Hematopoietic multipotent progenitor cell treated with erythropoietin and hydrocortisone succinate and interleukin-3 and kit ligand, for 4 days (in vitro differentiated cells): ENCODE measurements at places on chromosomes 11 and 22.

DNA sequence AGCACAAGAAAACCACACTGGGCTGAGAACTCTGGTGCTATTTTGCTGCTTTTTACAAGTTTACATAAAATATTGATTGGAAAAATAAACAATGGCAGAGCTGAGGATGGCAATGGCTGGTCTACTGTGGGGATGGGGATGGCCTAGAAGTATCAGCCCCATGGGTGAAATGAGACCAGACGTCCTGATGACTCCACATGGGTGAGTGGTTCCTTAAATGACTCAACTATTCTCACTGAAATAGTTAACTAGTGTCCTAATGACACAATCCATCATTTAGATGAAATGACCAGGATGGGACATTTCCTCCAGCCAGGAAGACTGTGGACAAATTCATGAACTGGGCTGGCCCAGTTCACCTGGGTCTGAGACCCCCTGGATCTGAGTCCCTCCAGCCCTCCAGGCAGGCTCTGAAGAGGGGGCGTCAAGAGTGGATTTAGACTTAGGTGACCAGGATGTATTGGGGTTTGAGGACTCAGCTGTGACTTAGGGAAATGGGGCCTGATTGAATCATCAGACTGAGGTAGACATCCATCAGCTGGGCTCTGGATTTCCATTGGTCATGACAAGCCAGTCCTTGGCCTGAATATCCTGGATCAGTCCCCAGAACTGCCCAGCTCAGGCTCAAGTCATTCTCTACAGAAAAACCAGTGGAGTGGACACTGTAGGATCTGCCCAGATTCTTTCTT is 98.2 kb upstream of the IGLL5 start:
- no peak for DNase-seq

GRCh38 chr11:35848616-35849015 is 95.2 kb upstream of the LDLRAD3 start:
- DNase-seq = no peak

- no peak for DNase-seq
Observed at GRCh38 chr11:74932169-74932568, 16.7 kb downstream of the XRRA1 start.

- DNase-seq = peak; percentile 66
Observed at GRCh38 chr11:46117842-46118241, 3.4 kb downstream of the PHF21A start.

DNA sequence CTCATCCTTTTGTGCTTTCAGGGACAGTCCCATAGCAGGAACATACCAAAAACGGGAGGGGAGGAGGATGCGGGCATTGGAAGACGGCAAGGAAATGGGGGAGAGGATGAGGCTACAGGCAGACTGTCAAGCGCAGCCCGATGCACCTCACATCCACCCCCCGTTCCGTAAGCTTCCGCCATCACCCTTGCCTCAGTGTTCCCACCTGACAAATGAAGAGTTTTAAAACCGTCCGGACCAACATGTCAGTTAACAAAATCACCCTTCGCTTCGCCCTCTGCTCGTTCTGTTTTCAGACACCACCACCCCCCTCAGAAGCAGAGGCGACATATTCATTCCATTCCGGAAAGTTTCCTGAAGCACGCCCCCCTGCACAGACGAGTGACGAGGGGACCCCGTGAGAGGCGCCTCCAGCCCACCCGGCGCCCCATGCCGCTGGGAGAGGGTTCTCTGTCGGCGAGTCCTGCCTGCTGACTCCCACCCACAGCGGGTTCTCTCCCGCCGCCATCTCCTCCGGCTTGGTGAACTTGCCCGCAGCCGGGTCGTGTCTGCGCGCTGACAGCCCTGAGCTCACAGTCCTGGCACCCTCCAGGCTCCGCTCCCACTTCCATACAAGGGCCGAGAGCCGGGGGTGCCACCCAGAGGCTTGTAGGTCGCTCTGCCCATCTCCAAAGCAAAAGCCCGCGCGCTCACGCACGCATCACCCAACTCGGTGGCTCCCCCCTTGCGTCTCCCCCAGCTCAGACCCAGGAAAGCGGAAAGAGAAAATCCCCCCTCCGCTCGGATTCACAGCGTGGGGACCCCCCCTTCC is 1.5 kb downstream of the IGSF9B start:
- peak; percentile 41 for DNase-seq

- no peak for DNase-seq
Observed at GRCh38 chr11:126146454-126147192, 64.8 kb downstream of the RPUSD4 start.

DNA sequence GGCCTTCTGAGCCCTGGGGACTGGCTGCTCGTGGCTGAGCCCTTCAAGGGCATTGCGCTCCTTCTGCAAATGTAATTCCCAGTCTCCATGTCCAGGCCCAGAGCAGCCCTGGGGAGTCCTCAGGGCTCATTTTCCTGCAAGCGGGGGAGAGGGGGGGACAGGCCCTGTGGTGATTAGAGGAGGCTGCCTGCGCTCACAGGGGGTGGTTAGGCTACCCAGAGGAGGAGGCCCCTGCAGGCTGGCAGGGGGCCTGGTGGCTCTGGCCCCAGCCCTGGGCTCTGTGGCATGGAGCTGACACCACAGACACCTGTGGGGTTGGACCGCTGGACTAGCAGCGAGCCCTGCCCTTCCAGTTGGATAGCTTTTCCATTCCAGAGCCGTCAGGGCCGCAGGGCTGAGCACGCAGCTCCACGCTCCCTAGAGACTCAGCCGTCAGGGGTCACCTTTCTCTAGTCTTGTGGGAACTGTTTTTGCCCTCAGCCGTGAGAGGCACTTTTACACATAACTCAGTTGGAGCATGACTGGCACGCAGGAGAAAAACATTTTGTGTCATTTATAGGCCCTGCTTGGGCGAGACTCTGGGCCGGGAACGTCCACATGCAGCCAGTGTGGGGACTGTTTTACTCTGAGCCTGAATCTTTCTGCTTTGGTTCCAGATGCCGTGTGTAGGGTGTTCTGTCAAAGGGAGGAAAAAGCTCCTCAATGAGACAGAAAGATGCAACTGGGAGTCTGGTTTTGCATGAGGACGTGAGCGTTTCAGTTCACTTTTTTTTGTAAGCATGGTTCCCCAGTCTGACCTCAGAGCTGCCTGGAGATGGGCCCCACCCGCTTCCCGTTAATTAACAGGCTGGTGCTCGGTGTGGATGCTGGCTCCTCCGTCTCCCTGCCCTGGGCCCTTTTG is 58.1 kb downstream of the LRP5 start:
- DNase-seq = peak; percentile 69

DNA sequence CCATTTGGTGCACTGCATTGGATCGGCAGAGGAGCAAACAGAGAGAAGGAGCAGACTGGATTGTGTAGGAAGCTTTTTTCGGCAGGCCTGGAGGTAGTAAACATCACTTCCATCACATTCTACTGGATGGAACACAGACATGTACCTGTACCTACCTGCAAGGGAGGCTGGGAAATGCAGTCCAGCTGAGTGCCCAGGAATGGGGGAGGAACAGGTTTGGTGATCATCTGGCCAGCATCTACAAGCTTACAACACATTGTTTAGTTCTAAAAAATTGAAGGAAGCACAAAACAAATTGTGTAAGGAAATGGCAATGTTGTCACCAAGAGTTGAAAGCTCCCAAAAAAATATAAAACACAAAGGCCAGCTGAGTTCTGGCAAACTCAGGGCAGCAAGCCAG is 19.1 kb downstream of the SMIM38 start:
- DNase-seq = no peak

DNA sequence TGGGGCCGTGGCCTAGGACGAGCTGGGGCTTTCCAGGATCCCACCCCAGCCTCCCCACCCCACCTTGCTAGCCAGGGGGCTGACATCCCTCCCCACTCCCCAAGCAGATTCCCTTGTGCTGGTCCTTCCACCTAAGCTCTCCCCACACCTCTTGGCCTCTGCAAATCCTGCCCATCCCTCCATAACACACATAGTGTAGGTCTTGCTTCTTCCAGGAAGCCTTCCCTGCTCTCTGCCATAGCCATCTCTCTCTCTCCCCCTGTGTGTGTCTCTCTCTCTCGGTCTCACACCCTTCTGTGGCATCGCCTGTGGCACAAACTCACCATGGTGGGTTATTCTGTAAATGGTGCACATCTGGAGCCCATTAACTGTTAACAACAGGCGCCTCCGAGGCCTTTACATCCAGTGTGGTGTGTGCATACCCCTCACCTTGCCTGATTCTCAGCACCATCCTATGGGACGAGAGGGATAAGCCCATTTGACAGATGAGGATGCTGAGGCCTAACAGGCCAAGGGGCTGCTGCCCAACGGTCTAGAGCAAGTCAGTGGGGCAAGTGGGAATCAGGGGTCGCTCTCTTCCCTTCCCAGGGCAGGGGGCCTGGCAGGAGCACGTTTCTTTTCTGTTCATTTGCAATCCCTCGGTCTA is 22.2 kb upstream of the PICK1 start:
- DNase-seq = no peak

DNA sequence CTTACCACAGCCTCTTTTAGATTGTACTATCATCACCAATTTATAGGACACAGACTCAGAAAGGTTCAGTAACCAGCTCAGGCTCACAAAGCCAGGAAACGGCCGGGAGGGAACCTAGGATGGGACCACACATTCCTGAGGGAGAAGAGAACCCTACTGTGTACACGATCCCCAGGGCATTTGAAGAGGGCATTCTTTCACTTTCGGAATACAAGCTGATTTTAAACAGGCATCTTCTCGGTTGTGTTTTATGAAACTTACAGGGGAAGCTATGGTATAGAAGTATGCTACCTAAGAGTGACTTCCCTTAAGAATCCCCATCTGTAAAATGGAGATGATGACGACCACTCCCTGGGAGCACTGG is 19.0 kb downstream of the SMCO4 start:
- DNase-seq = no peak

DNA sequence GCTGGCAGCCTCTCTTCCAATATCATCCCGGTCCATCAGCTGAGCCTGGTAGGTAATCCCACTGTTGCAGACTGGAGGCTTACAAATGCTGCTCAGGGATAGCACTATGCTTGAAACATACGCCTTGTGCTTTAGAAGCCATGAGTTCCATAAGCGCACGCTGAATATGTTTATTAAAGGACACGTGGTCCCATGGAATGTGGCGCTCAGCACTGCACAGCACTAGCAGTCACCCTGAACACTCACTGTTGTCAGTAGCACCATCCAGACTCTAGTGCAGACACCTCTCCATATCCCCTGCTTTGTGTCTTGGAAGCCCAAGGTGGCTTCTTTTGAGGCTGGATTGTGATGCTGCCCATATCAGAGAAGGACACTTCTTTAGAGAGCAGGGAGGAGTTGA is 120.9 kb downstream of the MAML2 start:
- no peak for DNase-seq

GRCh38 chr11:119426142-119426541 is 3.2 kb upstream of the THY1 start:
- no peak for DNase-seq

DNA sequence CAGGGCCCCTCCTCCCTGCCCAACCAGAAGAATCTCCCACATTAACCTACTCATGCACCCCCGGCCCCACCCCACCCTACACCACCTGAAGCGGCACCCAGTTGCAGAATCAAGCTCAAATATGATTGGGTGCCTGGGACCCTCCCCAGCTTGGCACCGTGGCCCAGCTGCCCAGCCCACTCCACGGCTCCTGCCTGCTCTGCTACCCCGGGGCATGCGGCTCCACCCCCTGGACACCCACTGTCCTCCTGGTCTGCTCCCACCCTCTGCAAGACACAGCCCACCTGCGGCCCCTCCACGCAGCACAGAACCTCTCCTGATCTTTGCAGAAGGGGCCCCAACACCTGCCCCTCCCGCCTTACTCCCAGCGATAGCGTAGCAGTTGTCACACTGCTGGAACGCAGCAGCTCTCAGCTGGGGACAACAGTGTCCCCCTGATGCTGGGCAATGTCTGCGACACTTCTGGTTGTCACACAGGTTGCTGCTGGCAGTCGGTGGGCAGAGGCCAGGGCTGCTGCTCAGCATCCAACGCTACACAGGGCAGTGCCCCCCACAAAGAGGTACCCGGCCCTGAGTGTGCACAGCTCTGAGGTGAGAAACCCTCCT is 32.0 kb upstream of the TESMIN start:
- DNase-seq = no peak

DNA sequence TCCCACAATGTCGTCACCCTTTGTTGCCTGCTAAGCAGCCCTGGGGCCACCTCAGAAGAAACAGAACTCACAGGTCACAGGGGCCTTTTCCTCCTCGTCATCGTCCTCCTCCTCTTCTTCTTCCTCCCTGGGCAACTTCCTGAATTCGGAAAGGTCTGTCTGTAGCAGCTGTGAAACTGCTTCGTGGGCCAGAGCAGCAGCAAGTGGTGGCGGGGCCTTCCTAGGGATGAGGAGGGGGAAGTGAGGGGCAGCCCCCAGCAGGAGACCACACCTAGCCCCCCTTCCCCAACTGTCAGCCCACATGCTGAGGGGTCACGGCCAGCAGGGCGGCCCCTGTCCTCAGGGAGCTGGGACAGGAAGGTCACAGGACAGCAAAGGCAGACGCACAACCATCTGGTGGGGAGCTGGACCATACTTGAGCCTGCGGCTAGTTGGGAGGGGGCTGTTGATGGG is 13.2 kb downstream of the PPM1F start:
- DNase-seq = peak; percentile 61

DNA sequence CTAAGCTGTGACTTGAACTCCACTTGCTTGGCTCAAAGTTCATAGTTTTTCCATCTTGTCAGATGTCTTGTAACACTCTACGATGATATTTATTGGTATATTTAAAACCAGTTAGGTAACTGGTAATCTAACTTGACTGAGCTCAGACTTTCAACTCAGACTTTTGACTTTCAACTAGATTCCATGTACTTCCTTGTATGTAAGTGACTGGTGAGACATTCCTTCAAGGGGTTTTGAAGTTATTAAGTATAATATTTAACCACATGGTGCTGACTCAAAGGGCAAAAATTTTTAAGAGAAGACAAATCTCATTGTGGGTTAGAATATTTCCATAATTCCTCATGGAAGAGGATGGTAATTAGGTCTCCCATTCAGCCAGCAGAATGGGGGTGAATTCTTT is 631.3 kb upstream of the ANO5 start:
- DNase-seq = no peak

DNA sequence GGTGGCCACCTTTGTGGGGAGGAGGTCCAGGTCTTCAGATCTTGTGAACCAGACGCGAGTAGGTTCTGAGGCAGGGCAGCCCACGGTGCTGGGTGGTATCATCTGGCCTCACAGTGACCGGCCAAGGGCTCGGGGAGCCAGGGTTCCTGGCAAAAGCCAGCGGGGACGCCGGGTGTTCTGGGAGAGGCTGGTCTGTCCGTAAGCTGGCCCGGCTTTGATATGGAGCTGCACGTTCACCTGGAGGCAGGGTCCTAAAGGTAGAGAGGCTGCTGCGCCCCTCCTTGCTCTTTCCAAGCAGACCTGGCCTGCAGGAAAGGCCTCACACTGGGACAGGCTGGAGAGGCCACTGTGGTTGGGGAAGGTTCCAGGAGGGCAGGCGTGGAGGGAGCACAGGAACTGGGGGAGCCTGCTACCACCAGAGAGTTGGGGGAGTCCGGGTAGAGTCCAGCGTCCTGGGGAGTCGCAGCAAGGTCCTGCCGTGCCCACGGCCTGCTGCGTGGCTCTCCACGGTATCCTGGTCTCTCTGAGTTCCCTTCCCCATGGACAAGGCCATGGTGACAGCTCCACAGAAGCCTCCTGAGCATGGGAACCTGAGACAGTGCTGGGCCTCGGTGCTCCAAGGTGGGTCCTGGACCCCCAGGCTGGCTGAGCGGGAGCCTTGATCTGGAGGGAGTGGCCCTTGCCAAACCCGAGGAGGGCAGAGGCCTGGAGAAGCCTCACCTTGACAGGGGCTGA is 452.4 kb upstream of the B3GAT1 start:
- DNase-seq = no peak
